Fibroblast of skin of left quadriceps (primary cell): ENCODE measurements at places on chromosomes 13 and 19.

- no peak for DNase-seq
Observed at GRCh38 chr13:81393721-81394120, 1052.8 kb upstream of the SPRY2 start.

DNA sequence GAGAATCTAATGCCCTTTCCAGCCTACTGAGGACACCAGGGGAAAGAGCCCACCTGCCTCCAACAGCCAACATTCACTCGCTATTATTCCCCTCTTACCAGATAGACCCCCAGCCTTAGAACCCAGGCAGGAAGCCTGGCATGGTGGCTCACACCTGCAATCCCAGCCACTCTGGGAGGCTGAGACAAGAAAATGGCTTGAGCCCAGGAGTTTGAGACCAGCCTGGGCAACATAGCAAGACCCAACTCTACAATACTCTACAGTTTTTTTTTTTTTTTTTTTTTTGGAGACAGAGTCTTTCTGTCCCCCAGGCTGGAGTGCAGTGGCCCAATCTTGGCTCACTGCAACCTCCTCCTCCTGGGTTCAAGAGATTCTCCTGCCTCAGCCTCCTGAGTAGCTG lies 3.5 kb upstream of the LMNB2 start:
- no peak for DNase-seq

- DNase-seq: no peak
Observed at GRCh38 chr13:28451482-28452217, 43.3 kb downstream of the FLT1 start.

DNA sequence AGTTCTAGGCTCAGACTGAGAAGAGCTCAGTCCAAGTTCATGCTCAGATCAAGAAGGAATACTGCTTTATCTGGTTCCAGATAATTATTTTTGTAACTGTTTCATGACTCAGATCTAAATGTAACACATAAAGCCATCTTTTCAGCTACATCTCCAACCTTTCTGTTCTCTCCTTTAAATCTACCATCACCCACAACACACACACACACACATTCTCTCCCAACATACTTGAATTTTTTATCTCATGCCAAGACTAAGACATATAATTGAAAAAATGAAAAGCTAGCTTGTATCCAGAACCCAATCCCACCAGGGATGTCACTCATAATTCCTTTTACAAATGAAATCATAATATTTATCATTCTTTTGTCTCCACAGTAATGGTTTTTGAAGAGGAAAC lies 7.6 kb downstream of the KATNAL1 start:
- DNase-seq: no peak

DNA sequence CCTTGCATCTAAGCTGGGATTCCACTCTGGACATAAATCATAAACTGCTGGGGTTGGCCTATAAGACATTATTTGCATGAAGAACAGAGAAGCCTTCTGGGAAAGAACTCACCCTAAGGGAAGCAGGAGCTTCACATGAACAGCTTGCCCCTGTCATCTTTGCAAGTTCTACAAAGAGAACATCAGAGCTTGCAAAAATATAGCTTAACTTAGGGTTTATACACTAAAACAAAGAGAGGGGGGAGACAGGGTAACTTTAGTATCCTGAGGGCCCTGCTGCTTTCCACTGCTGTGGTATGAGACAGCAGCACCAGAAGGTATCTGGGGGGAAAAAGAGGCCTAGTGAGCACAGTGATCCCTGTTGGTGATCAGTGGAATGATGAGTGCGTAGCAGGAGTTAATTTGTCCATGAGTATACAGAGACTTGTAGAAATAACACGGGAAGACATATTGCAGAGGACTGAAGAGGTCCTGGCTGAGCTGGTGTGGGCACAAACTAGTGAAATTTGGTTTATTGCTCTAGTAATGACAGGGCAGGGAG lies 116.1 kb upstream of the TSC22D1 start:
- DNase-seq: no peak

- DNase-seq: no peak
Observed at GRCh38 chr13:29791997-29792780, 58.2 kb downstream of the UBL3 start.

DNA sequence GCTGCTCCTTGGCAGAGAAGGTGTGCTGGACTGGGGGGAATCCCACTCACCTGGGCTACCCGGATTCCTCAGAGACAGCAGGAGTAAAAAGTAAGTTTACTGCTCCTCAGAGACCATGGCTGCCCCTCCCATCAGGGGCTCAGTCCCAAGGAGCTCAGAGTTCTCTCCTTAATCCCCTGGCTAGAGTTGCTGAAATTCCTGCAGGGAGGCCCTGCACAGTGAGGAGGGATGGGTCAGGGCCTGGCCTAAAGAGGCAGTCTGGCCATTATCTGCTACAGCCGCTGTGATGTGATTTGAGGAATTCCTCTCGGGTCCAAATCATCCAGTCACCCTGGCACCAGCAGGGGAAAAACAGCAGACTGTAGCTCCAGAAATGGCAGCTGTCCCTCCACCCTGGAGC lies 502.5 kb downstream of the PCDH17 start:
- DNase-seq: no peak

GRCh38 chr19:11674067-11674492 lies 64.7 kb downstream of the ZNF823 start:
- no peak for DNase-seq

GRCh38 chr19:45710356-45711130 lies 18.1 kb downstream of the QPCTL start:
- DNase-seq: no peak

GRCh38 chr19:33063753-33064457 lies 783 bp downstream of the RHPN2 start:
- no peak for DNase-seq

DNA sequence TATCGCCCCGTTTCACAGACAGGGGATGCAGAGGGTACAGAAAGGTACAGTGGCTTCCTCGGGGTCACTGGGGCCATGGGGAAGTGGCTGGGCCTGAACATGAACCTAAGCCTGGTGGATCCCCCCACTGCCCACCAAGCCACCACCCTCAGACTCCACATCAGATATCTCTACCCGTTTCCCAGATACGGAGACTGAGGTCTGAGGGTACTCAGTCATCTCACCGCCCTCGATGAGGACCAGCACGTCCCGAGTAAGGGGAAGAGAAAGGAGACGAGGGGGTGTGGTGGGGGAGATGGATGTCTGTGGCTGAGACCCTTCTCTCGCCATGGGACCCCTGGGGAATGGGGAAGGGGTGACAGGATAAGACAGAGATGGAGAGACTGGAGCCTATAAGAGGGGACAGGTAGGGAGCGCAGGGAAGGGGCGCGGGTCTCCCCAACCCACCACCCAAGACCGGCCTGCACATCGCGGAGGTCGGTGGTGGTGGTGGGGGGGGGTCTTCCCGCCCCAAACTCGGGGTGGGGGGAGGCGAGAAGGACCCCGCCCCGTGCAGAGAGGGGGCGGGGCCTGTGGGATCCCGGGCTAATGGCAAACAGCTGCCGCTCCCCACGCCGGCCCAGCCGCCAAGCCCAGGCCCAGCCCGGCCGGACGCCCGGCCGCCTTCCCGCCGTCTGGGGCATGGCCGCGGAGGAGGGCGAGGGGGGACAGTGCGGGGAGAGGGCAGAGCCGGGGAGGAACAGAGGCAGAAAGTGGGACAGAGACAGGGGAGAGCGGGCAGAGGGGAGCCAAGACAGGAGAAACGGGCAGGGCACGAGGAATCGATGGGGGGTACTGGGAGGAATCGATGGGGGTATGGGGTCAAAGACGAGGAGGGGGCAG lies 698 bp downstream of the KANK2 start:
- DNase-seq: no peak

DNA sequence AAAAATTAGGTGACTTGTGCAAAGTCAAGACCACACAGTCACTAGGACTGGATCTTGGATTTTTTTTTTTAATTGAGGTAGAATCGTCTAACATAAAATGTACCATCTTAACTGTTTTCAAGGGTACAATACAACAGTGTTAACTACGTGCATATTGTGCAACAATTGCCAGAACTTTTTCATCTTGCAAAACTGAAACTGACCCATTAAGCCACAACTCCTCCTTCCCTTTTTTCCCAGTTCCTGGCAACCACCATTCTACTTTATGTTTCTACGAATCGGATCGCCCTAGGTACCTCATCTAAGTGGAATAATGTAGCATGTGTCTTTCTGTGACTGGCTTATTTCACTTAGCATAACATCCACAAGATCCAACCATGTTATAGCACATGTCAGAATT lies 37.5 kb upstream of the POMP start:
- no peak for DNase-seq

DNA sequence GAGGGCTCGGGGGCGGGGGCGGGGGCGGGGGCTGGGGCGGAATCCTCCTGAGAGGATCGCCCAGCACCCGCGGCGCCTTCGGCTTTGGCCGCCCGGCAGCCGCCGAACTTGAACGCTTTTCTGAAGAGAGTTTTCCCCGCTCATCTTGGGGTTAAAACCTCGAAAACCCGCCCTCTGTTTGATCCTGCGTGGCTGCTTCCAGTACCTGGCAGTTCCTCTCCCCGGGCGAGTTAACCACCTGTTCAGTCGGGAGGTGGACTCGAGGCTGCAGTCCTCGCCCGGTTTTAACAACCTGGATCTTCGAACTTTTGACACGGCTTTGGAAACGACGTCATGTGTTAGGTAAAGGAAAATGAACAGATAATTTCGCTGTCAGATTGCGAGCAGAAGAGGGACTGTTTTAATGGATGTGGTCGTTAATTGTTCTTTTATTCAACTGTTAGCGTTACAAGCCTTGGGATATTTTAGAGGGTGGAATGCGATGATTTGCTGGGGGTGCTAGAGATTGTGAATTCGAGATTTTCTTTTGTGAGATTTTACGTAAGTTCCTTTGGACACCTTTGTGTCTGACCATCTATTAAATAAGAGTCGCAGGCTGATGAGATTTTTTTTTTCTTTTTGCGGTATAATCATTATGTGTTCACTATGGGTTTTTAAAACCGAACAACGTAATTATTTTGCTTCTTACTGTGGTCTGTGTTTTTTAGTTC lies 1.0 kb downstream of the FNDC3A start:
- DNase-seq: no peak

DNA sequence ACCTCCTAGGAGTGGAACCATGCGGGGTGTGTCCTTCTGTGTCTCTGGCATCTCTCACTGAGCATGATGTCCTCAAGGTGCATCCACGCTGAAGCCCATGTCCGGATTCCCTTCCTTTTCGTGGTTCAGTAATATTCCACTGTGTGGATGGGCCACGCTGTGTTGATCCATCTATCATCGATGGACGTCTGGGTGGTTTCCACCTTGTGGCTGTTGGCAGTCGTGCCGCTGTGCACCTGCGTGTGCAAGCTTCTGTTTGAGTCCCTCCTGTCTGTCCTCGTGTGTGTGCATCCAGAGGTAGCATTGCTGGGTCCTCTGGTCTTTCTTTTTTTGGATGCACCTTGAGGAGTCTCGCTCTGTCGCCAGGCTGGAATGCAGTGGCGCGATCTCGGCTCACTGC lies 11.2 kb upstream of the GNA15 start:
- DNase-seq: no peak

DNA sequence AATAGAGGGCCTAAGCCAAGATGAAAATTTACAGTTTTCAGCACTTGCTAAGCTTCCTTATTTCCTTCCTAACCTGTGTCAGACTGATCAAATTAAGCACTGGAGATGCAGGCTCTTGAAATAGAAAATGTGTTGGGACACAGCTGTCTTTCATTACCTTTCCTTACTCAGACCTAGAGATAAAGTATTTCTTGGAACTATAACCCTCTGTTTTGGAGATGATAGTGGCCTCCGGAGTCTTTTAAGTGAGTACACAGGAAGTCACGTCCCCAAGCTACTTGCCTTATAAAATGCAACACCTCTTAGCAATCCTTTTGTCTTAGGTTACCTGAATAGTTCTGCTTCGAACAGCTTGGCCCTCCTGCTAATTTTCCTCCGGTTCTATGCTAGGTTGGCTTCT lies 12.4 kb upstream of the AKAP11 start:
- no peak for DNase-seq

DNA sequence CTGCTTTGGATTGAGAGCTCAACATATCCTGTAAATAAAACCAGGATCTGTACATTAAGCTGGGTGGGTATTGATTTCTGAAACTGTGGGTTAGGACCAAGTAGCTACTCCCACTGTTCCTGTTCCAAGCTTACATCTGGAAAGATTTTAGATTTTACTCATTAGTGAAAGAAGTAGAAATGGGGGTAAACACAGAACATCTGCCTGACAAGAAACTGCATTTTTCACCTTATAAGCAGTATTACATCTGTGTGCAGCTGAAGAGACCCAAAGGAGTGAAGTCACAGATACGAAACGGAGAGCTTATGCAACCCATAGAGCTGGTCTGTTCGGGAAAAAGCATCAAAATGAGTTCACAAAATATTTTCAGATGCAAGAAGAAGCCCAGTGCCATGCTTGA lies 235.2 kb downstream of the SLITRK5 start:
- no peak for DNase-seq

- DNase-seq: no peak
Observed at GRCh38 chr13:46639033-46639981, 86.3 kb downstream of the LRCH1 start.

- no peak for DNase-seq
Observed at GRCh38 chr19:58353717-58354477, 605 bp upstream of the A1BG start.

DNA sequence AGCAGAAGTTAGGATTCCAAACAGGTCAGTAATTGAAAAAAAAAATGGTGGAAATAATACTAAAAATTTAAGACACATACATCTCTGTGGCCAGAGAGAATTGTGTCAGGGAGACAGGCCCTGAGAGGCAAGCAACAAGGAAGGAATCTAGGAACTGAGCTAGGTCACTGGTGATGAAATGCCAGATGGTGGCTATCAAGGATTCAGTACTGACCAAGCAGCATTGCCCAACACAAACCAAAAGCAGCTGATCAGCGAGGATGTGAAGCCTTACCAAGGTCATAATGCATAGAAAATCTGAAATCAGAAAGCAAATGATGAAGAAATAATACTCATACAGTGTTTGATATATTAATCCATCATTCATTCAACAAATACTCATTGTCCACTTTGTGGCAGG lies 905.0 kb downstream of the GPC5 start:
- peak; percentile 8 for DNase-seq

- DNase-seq: no peak
Observed at GRCh38 chr19:8460516-8461298, 15.9 kb downstream of the HNRNPM start.
